ENCODE measurements at places on chromosomes 1 and 21.

- DNase-seq = no peak
These were observed 23.3 kb upstream of the PADI6 start for GRCh38 chr1:17348593-17349234.

DNA sequence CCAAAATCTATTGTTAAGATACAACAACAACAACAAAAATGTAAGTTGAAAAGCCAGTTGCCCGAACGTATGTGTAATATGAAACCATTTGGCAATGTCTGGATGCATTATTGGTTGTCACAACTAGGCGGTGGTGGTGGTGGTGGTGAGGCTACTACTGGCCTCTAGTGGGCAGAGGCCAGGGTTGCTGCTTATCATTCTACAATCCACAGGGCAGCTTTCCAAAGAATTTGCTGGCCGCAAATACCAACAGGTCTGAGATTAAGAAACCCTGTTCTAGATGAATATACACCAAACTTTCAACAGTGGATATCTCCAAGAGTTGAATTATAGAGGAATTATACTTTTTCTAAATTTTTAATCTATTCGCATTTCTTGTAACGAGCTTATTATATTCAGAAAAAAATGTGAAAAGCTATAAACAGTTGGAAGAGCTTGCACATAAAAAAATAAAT, 26.8 kb upstream of the ZNF697 start:
- DNase-seq = no peak

- DNase-seq = no peak
These were observed 462.0 kb upstream of the RUNX1 start for GRCh38 chr21:35510957-35511695.

DNA sequence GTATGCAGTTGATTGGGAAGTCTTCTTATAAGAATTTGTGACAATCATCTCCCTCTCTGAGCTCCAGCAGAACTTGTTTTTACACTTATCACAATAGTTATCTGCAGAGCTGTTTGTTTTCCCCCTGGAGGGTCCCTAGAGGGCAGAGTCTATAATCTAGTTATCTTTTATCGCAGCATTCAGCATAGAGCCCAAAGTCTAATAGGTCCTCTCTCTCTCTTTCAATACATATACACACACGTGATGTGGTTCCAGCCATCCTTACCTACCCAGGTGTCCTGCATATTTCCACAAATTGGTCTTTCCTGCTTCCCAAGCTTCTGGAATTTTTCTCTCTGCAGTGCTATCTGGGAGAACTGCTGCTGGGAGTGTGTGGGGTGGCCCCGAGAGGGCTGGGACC, 229.6 kb upstream of the KIAA0040 start:
- no peak for DNase-seq

DNA sequence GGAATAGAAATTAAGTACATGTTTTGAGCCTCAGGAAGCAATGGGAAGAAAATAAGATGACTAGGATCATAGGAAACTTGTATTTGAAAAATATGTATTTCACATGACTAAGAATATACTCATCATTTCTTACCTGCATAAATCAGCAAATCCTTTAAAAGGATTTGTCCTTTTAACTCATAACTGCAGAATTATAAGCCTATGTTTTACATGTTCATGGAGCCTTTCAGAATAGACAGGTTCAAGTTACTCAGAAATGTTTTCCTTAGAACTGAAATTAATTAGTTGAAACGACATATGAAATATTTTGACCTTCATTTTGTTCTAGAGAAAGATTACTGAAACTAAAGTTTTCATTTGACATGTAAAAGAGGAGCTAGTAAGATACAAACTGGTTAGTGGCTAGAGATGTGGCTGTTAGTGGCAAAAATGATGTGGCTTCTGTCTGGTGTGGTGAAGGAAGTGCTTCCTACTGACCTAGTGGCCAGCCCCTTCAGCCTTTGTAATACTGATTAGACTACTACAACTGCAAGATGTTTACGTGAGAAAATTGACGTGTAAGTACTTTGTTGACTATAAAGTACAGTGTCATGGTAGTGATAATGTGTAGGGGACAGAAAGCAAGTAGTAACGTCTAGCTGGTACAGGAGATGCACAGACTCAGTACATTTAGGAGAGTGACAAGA, 54.7 kb downstream of the PACC1 start:
- DNase-seq = no peak

DNA sequence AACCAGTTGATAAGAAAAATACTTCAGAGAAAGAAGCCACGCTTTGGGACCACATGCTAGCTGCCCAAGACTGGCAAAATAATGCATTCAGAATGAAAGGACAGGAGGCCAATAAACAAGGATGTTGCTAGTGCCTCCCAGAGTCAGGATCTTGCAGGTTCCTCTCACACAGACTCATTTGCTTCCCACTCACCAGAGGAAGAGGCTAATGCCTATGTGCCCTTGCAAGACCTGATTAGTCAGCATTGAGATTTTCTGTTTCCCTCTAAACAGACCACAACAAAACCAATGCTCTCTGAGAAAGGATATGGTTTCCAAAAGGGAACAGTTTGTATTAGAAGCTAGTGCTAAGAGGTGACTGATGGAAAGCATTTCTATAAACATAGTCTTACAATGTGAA, 85.7 kb downstream of the NRDC start:
- no peak for DNase-seq

GRCh38 chr1:232211149-232211548, 418.8 kb downstream of the SIPA1L2 start:
- DNase-seq = no peak

DNA sequence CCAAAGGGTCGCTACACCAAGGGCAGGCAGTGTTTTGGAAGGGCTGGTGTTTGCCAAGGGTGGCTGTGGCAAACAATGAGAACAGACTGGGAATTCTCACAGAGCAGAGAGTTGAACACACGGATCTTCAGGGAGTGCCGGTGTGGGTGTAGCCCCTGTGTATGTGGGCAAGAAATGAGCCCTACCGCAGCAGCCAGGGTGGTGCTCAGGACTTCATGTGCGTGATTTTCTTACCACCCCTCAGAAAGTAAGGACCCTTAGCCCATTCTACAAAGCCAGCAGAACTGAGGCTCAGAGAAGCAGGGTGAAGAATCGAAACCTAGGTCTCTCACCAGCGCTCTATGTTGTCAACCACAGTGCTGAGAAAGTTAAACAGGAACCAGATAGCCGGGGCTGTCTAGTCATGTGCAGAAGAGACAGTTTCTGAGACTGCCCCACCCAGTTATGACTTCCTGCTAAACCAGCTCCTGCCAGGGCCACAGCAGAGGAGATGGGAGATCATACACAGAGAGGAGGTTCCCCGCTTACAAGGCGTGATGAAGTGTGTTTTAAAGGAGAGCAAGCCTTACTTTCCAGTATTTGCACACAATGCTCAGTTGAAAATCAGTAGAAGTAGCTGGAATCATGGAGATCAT, 21.9 kb upstream of the MORC3 start:
- peak; percentile 92 for DNase-seq

DNA sequence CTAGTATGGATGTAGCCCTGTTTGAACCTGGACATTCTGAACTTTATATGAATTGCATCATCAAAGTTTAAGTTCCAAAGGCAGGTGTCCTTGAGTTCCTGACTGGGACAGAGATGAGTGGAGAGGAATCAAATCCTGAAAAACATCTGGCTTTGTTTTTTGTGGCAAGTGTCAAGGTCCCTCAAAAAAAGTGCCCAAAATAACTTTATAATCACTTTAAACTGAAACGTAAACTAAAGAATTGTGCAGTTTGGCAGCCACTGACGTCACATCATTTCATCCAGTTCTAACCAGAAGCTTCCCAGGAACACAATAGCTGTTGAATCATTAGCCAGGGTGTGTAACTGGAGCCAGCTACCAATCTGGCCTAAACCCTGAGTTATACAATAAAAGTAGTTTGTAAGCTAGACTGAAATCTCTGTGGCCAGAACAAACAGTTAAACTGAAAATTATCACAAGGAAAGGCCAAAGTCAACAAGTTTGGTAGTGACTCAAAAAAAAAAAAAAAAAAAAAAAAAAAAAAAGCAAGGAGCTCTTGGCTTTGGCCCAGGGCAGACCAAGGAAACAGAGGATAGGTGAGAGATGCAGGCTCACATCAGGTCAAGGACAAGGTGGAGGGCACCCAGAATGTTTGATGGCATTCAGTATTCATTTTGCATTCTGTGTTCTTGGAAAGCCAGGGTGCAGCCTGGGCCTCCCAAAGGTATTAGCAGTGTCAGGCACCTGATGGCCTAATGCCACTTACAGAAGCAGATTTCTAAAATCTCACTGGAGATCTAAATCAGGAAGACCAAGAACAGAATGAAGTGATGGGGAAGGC, 74.3 kb downstream of the TNFSF18 start:
- no peak for DNase-seq

DNA sequence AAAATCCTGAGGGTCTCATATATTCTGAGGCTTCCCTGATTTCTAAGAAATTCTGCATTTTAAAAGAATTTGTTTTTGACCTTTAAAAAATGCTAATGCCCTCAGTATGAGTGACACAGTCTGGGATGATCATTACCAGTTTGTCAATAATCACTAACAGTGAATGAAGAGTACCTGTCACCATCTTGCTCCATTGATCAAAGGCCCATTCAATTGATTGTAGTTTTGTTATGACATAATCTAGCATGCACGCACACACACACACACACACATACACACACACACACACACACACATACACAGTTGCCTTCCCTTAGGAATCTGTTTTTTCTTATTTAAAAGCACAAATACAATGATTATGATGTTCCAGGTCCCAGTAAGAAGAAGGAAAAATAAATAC, 250.4 kb downstream of the NFIA start:
- no peak for DNase-seq

- no peak for DNase-seq
These were observed 351.8 kb downstream of the NEGR1 start for GRCh38 chr1:71930511-71930910.

- peak; percentile 70 for DNase-seq
These were observed 32.0 kb downstream of the VANGL2 start for GRCh38 chr1:160432371-160432786.

DNA sequence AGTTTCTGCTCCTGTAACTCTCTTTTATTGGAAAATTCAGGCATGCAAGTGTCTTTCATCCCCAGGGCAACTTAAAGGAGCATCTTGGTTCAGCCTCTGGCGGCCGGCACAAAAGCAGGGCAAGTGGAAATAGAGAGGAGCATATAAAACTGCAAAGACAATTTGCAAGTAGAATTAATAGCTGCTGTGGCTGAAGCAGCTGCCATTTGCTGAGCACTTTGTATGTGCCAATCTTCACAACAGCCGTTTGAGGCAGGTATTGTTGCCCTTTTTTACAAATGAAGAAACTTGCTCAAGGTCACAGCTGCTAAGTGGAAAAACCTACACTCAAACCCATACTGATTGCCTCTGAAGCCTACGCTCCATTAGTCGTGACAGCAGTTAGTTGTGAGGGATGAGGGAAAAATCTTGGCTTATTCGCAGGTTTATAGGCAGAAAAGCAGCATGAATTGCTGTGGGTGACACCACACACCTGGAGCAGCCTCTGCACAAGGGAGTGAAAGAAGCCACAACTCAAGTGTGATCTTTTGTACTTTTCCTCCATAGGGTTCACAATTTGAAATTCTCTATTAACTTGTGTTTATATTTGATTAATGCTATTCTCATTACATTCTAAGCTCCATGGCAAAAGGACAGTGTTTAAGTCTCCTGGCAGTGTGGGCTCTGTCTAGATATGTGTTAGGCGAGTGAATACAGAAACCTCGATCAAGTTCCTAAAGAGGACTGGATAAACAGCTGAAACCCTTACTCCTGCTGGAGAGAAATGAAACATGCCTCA, 99.0 kb upstream of the BEND5 start:
- no peak for DNase-seq

DNA sequence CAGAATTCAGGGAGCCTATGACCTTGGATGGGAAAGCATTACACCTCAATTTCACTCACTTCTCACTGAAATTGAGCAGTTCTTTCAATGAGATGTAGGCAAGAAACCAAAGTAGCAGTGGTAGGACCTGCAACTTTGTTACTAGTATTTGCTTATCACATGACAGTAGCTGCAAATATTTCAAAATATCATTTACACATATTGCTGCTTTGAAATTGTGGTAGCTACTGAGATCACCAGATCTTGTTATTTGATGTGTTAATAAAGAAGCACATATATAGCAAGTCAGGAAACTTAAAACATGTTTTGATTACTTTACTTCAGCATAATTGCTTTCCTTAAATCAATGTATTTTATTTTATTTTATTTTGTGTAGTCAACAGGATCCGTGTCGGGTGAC, 12.9 kb downstream of the LDLRAD2 start:
- DNase-seq = no peak

- DNase-seq = no peak
These were observed 162.4 kb downstream of the ZSCAN20 start for GRCh38 chr1:33634806-33635205.

DNA sequence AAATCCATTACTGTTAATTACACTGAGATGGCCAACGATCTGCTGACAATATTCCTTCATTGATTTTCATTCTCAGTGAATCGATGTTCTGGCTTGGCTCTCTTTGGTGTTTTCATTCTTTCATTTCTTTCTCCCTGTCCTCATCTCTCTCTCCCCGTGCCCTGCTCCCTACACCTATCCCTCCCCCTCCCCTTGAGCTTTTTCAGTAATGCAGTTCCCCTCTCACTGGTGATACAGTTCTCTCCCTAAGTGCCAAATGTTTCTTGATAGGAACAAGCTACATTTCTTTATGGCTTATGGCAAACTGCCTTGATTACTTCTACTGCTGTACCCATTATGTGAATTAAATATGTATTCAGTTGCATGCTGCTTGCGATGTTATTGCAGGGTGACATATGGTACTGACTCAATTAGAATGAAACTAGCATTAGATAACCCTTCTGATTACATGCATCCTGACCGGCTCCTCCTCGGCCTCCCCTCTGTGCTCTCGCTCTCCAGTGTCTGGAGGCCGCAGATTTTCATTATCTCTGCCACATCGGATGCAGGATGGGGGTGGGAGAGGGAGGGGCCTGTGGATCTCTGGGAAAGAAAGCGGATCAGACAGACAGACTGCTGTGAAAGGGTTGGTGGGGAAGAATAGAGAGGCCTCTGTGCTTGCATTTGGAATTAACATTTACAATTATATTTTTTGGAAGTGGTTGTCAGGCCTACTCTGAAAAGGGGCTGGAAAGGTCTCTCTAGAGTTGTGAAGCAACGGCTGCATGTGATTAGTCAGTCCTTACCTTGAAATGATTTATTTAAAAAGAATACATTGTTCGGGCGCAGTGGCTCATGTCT, 130.9 kb downstream of the PBX1 start:
- no peak for DNase-seq

Data from CD4-positive, alpha-beta T cell treated with Interleukin-2 at 100 ng/mL for 4 hours (primary cell).